ENCODE measurements at places on chromosomes 1 and 21.

- DNase-seq: no peak
Measured at GRCh38 chr1:2468041-2468472, 8.0 kb upstream of the PLCH2 start.

- DNase-seq: peak; percentile 91
Measured at GRCh38 chr1:45686288-45687013, at the start of gene GPBP1L1. GPBP1L1 (minus strand) TSS chr1:45686533; CDS start chr1:45659087, 27,446 bp downstream.

GRCh38 chr1:111786669-111787207, 31.0 kb downstream of the DDX20 start:
- DNase-seq: no peak

DNA sequence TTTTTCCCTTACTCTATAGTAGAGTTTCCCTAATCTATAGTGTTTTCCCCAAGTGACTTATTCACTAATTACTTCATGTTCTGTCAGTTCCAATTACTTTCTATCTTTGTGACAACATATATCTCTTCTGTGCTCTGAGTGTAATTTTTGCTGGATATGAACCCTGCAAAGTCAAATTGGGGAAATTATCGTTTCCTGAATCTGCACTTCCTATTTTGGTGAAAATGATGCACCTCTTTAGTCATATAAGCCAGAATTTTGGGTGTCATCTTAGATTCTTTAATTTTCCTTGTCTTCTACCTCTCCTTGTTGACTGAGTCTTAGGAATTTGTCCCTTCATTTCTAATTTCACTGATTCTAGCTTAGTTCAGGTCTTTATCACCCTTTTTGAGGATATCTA, 33.4 kb upstream of the PRKACB start:
- no peak for DNase-seq

DNA sequence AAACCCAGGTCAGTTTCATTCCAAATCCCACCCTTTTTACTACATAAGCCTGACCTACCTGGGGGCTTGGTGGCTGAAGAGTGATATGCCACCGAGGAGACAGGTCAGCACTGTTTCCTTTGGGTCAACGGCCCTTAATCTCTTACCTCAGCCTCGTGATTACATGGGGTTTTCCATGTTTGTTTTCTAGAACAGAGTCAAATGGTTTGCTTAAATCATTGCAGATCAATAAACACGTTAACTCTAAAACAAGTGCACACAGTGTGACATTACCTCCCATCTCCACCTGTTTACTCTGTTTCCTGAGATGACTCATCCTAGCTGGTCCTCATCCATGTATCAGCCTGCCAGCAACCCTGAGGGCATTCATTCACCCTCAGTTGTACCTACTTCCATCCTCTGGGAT, 40.8 kb upstream of the TP53BP2 start:
- no peak for DNase-seq

- no peak for DNase-seq
Measured at GRCh38 chr1:228445843-228446650, 29.4 kb upstream of the TRIM17 start.

- DNase-seq: no peak
Measured at GRCh38 chr1:175415129-175415712, 222.6 kb upstream of the KIAA0040 start.

- DNase-seq: peak; percentile 44
Measured at GRCh38 chr1:224333309-224333926, 3.4 kb upstream of the NVL start.

DNA sequence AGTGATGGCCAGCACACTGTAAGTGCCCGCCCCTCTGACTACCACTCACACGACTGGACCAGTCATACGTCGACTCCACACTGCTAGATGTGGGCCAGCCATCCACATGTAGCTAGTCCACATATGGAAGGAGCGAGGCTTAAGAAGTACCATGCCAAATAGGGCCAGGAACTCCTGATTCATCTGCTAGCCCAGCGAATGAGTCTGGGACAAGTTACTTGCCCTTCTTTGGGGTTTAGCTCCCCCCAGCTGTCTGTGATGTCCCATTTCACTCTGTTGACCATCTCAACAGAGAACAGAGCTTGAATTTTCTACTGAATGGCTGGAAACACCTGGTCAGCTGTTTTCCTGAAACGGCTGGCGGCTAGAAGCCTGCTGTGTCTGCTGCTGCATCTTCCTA, 5.8 kb downstream of the CSRP1 start:
- no peak for DNase-seq

GRCh38 chr1:61950418-61950817, 208.1 kb downstream of the PATJ start:
- no peak for DNase-seq

DNA sequence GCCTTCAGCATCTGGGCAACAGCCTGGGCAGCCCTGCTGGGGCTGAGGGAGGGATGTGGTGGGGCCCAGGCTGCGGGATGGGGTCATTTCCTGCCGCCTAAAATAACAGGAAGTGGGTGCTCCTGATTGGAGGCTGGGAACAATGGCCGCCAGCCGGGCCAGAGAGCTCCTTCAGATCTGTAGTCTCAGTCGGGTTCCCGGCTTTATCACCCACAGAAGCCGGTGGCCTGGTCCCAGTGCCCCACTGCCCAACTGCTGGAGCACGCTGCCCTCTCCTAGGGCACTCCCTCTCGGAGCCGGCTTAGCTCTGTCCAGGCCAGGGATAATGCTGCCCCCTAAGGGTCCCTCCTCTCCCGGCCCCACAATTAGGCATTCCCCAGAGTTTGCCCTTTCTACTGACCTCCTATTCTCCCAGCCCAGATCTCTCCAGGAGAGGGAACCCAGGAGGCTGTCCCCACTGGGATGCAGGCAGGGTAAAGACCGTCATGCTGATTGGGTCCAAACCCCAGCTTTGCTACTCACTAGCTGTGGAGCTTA, 5.1 kb downstream of the MAP7D1 start:
- no peak for DNase-seq
